ENCODE measurements at places on chromosomes 7 and 10.
A peak's percentile ranks its signal among the peaks of the same experiment; 100 is the strongest.

DNA sequence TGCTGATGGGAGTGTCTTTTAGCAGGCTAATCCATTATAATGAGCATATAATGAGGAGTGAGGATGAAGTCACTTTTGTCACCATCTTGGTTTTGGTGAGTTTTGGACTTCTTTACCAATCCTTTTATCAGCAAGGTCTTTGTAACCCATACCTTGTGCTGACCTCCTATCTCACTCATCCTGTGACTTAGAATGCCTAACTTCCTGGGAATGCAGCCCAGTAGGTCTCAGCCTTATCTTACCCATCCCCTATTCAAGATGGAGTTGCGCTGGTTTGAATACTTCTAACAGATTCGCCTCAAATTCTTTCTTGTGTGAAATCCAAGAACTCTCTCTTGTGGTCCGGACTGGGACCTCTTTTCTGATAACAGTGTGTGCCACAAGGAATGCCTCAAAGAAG, 253.1 kb upstream of the CACNA2D1 start:
- DNase-seq = no peak

- DNase-seq = no peak
Measured at GRCh38 chr10:113278221-113278620, 274.6 kb upstream of the HABP2 start.

GRCh38 chr10:72254813-72255568, 18.7 kb upstream of the DDIT4 start:
- DNase-seq = peak; percentile 11

DNA sequence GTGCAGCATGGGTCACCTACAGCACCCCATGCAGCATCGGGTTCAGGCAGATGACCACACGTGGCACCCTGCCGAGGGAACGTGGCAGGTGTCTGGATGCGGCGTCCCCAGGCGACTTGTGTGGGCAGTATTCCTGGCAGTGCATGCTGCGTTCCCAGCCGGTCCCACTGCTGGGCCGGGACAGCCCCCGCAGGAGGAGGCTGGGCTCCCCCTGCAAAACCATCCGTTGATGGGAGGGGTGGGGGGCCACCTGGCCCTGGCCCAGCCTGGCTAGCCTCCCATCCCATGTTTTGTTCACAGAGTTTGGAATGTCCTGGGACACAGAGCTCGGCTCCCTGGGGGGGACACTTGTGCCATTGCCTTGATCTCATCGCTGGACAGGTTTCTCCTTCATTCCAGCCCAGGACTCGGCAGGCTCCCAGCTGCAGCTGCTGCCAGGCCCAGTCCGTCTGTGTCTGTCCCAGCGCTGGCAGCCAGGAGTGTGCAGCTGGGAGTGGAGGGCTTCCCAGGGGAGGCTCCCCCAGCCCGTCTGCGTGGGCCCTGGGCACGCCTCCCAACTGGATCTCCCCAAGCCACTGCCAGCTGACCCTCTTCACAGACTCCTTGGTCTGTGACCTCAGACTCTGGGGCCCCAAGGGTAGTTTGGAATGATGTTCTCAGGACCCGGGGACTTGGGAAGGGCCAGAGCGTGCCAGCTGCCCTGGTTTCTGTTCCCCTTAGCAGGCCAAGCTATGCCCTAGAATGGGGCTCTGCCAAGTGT, 32.6 kb downstream of the TMEM270 start:
- peak; percentile 82 for DNase-seq
